Activated CD4-positive, alpha-beta T cell treated with anti-CD3 and anti-CD28 coated beads for 1 hour (primary cell): ENCODE measurements at places on chromosomes 11 and 22.

DNA sequence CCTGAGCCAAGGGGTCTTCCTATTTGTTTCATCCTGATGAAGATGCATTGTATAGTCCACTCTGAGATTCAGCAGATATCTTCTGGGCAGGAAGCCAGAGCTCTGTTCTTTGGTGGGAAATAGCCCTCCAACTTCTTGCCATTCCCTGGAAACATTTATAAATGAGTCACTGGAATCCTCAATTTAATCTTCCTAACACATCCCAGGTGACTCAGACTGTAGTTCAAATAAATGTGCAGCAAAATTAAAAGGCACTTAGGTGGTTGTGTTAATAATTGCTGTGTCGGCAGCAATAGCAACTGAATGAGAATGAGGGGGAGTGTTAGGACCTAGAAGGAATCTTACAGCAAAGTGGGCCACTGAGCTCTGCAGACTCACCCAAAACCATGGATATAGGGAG is 108.6 kb downstream of the INSC start:
- DNase-seq, result no peak

DNA sequence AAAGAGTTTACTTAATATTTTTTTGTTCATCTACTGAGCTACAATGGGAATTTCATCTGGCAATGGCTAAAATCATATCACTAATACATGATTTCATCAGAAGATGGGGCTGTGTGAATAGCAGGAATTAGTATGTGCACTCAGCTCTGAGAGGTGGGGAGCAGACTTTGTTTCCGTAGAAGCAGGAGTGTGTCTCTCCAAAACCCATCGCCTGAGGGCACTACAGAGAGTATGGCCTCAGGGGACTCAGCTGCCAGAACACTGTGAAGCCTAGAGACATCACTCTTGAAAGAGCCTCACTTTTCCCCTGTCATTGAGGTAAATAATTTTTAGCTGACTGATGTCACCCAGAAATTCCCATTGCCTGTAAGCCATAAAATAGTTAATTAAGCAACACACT is 261.4 kb upstream of the ISX start:
- no peak for DNase-seq

GRCh38 chr11:95148406-95148805 is 58.8 kb downstream of the ENDOD1 start:
- no peak for DNase-seq

GRCh38 chr11:11995601-11996000 is 12.8 kb downstream of the DKK3 start:
- no peak for DNase-seq
